Coronary artery (tissue), 2 donors: ENCODE measurements at places on chromosomes 3 and 15.

- DNase-seq = no peak
Measured at GRCh38 chr3:188788621-188789081, 383.1 kb upstream of the TPRG1 start.

- DNase-seq = no peak
Measured at GRCh38 chr3:54647721-54648120, 280.1 kb downstream of the LRTM1 start.

GRCh38 chr3:196057760-196058331, 24.0 kb downstream of the TFRC start:
- DNase-seq = no peak

- DNase-seq = no peak
Measured at GRCh38 chr3:124982855-124983254, 48.3 kb upstream of the MUC13 start.

- DNase-seq = no peak
Measured at GRCh38 chr3:7720649-7721297, 780.9 kb upstream of the LMCD1 start.

- DNase-seq = no peak
Measured at GRCh38 chr3:11118181-11118682, 36.1 kb upstream of the HRH1 start.

GRCh38 chr15:89690276-89691218, at the start of the genes PEX11A and WDR93:
Gene PEX11A (minus strand): TSS chr15:89690754. CDS start chr15:89690632, 122 bp downstream.
Gene WDR93 (plus strand): TSS chr15:89690811. CDS start chr15:89701747, 10,936 bp downstream.
- peak; percentile 84 for DNase-seq

DNA sequence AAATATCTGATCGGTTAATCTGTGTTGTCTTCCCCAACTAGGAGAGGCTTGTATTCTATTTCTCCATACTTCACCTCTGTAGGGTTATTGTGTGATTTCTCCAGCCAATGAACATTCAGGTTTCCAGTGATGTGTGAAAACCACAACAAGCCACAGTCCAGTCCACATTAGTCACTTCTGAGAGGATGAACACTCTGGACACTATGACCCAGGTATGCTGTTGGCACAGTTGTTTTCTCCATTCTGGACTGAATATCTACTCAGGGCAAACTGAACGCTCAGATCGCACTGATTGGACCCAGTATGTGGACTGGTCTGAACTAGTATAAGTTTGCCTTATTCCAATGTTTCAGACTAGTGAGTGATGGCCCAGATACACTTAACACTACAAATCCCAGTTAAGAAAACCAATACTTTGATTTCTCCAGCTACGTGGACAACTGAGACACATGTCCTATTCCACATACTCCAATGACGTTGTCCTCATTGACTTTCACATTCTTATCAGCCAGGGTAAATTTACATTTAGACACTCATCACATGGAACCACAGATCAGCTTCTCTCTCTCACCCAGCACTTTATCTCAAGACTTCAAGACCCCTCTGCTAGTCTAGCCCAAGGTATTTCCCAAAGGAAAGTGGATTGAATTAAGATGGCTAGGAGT, 587.4 kb upstream of the SGO1 start:
- no peak for DNase-seq

DNA sequence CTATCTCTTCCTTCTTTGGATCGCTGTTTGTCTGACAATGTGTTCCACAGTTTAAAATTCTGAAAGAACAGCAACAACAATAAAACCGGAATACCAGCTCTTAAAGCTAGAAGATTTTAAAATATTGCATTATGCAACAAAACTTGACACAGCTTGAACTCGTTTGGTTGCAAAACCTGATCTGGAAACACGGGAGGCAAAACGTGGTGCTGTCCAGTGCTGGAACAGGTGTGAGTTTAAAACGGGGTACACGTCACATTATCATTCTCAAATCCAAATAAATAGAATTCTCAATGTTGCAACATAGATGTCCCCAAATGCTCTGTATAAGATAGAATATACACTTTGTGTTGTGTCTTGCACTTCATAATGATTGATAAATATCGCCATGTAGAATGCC, 110.9 kb upstream of the LYSMD4 start:
- DNase-seq = no peak

- DNase-seq = no peak
Measured at GRCh38 chr15:40693904-40694687, 878 bp upstream of the RAD51 start.

DNA sequence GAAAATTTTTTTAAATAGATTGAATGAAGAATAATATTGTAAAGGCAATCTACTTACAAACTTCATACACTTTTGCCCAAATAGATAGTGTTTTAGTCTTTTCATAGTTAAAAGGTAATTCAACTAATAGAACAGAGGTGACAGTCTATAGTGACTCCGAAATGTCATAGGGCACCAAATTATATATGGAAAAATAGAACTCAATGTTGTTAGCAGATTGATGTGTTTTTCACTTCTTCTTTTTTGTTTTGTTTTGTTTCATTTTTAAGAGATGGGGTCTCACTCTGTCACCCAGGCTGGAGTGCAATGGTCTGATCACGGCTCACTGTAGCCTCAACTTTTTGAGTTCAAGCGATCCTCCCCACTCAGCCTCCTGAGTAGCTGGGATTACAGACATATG, 721 bp downstream of the CSTA start:
- no peak for DNase-seq

DNA sequence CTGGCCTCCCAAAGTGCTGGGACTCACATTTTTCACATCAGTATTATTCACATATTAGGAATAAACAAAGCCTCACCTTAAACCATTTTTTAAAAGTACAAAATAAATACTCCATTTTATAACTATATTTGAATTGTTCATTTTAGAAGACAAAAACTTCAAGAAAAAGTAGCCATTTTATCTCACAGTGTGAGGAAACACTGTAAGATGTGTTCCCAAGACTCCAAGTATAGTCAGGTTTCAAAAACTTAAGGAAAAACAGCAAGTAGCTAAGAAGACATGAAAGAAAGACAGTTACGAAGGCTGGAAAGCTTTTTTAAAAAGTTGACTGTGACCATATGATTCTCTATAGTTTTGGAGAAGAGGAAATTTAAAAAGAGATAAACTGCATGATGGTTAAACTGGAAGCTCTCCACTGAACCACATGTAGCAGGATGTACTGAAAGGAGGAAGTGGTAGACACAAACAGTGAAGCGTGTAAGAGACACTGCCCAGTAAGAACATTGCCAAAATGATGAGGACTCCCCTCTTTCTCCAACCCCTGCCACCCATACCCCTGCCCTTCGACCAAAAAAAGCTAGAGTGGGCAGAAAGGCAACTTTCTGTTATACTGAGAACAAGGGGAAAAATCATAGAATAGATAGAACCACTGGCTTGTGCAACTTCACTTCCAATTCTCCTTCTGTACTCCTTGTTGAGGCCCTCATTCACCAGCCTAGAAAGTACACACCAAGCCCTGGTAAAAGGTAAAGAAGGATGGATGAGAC, 6.2 kb upstream of the TMF1 start:
- no peak for DNase-seq

- no peak for DNase-seq
Measured at GRCh38 chr3:63791974-63792373, 27.1 kb upstream of the C3orf49 start.

GRCh38 chr15:72033711-72034110, 84.2 kb downstream of the MYO9A start:
- DNase-seq = no peak

DNA sequence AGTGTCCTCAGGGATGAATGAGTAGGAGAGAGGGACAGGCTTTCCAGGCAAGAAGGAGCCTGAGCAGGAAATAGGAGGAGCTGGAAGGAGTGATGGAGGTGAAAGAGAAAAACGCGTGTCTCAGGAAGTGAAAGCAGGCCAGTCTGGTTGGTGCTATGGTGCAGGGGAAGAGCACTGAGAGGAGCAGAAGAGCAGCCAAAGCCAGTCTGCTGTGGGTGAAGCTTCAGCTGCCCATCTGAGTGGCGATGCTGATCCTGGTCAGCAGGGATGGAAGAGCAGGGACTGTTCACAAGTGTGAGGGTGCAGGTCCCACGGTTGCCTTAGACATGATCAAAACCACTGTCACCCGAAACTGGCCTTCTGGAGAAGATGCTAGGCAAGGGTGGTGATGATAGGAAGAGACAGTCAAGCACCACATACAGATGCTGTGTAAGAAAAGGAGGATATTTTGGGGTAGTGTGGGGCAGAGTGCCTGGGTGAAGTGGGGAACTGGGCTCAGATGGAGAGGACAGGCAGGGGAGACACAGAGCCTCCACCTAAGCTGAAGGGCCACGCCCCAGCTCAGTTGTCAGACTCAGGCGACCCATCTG, 5.5 kb upstream of the KY start:
- peak; percentile 62 for DNase-seq

- DNase-seq = no peak
Measured at GRCh38 chr3:101809178-101810021, 30.4 kb downstream of the NXPE3 start.

- peak; percentile 94 for DNase-seq
Measured at GRCh38 chr3:64533617-64534317, 154.0 kb downstream of the ADAMTS9 start.
